Stimulated activated CD4-positive, alpha-beta T cell treated with anti-CD3 and anti-CD28 coated beads, Interleukin-15, amount 100 ng/mL, for 1 hour (primary cell): ENCODE measurements at places on chromosomes 3 and 15.

DNA sequence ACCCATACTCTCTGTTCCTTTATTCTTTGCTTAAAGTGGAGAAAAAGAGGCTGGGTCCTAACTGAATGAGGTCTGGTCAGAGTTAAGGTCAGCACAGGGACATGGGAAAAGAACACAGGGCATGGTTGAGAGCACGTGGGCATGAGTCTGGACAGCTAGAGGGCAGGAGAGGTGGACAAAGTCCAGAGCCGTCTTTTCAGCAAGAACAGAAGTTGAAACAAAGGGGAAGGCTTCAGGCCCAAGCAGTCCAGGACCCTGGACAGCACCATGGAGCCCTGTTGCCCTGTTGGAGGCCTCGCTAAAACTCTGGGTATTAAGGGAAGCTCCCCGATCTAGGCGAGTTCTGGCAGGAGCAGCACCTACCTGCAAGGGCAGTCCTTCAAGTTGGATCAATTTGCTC, 50.7 kb downstream of the XYLB start:
- no peak for DNase-seq

DNA sequence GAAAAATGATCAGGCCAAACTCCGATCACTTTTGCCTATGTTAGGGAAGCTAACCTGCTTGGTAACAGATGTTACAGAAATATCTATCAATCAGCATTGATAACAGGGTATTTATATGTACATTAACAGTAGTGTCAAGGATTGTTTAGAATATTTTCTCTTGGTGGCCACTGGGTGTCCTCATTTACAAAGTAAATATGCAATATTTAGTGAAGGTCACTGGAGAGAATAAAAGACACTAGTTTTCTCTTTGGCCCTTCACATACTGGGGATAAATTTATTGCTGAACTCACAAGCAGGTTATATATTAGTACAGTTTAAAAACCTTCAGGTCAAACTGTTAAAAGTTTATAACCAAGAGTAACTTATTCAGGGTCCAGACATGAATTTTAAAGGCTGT, 69.0 kb downstream of the TIGIT start:
- no peak for DNase-seq

DNA sequence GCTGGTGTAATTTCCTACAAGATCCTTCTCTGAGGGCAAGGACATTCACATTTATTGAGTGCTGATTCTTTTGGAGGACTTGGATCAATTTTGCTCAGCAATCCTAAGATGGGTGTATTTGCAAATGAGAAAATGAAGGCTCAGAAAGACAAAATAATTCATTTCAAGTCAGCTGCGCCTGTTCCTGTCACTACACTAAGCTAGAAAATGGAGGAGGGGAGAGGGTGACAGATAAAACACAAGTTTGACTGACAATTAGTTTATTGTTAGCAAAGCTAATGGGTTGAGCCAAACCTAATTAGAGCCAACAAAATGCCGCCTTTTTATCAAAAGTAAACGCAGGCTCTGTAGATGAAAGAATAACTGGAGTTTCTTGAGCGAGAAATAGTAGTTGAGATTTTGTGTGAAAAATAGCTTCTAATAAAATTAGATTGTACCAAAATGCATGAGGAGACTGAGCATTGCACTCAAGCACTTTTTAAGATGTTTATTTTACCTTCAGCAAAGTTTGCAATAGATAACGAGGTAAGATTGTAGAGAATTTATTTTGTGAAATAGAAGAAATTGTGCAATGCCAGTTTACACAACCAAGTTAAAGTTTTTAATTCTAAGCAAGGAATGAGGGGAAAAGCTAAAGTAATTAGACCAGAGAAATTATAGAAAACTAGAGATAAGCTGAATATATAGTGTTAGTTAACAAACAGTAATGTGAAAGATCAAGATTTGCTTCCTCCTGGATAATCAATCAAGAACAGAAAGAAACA, 39.6 kb upstream of the SECISBP2L start:
- no peak for DNase-seq

DNA sequence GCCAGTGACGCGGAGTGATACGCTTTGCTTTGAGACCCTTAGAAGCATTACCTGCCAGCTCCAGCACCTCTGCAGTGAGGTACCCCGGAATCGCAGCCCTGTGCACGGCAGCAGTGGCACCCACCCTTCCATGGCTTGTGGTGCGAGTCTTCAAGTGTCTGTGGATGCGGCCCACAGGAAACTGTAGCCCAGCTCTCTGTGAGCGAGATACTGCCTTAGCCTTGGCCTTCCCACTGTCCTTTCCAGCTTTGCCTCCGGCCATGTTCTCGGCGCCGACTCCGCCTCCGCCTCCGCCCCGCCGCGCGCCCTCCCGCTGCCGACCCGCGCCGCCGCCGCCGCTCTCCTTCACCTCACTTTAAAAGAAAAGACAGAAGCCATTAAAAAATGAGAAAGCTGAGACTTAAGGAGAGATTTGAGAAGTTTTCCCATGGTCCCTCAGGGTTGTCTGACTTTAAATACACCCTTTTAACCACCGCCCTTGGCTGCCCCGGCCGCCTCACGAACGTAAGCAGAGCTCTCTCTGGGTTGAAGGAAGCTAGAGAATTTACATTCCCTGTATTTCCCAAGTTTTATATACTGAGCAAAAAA, 78.5 kb upstream of the FAM174B start:
- DNase-seq: no peak

GRCh38 chr15:55942332-55942731, 51.1 kb downstream of the NEDD4 start:
- DNase-seq: no peak

- no peak for DNase-seq
Observed at GRCh38 chr3:149342413-149343380, 9.3 kb upstream of the TM4SF18 start.

DNA sequence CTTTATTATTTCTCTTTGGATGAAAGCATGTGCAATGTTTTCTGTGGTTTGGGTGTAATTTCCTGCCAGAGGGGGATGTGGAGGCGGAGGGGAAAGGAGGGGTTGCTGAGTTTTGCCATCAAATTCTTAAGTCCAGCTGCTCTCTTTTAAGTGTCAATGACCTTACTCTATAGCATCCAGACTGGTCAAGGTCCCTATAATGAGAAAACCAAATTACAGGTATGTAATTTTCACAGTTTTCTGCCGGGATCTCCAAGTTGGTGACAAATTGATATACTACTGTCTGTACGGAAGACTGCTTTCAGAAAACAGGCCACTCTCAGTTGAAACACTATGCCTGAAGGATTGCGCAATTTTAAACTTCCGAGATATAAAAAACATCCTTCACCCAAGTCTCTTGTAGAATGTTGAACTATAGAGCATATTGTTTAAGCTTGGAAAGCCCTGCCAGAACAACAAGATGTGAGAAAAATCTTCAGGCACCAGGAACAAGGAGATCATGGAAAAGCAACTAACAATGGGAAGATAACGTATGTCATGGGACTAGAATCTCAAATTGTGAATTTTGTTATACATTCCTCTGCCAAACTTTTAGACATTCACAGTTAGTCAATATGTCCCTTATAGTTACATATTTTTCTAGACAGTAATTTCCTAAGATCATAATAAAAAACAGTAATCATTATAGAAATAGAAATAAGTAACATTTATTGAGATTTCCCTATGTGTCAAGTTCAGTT, 300.7 kb upstream of the SATB1 start:
- DNase-seq: no peak

GRCh38 chr15:99187936-99188335, 61.4 kb downstream of the TTC23 start:
- DNase-seq: no peak

GRCh38 chr3:157128771-157129681, 30.9 kb downstream of the CCNL1 start:
- no peak for DNase-seq

- DNase-seq: no peak
Observed at GRCh38 chr3:23406601-23407000, 203.5 kb downstream of the UBE2E2 start.

DNA sequence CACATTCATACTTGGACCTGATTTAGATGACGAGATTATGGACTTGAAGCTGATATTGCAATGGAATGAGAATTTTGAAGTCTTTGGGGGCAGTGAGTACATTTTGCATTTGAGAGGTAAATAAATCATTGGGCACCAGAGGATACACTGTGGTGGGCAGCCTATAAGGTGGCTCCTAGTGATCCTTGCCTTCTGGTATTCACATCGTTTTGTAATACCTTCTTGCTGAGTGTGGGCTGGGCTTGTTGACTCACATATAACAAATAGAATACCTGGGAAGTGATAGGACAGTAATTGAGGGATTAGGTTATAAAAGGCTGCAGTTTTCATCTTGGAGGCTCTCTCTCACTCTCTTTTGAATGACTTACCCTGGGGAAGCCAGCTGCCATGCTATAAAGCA, 605.5 kb upstream of the KCNMB2 start:
- no peak for DNase-seq

DNA sequence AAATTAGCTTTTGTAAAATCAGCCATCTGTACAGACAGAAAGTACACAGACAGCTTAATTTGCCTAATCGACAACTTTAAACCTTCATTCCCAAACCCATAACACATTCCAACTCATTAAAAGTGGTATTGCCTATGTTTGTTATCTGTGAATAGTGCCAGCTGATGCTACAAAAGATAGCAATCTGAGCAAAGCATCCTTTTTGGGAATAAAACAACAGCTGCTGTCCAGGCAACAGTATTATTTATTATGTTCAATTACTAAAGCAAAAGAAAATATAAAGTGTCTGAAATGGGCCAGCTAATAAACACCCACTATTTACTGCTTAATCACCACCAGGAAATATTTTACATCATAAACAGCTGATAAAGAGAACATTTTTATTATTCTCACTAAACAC, 134.8 kb upstream of the ABI3BP start:
- DNase-seq: no peak

DNA sequence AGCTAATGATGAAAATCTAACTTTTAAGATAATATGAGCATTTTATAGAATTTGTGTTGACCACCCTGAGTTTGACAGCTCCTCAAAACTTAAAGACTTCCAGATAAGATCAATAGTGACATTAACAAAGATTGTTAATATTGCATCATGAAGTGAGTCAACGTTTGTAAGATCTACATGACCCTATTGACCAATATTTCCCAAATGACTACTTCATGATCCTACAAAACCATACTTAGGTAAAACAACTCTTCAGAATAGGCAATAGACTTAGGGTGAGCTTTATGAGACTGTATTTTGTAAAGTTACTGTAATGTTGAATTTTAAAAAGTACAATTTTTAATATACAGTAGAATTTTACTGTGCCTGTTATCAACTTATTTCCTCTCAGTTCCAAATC, 422.7 kb upstream of the ALCAM start:
- no peak for DNase-seq

GRCh38 chr15:80640531-80641121, 54.5 kb upstream of the ABHD17C start:
- DNase-seq: no peak

DNA sequence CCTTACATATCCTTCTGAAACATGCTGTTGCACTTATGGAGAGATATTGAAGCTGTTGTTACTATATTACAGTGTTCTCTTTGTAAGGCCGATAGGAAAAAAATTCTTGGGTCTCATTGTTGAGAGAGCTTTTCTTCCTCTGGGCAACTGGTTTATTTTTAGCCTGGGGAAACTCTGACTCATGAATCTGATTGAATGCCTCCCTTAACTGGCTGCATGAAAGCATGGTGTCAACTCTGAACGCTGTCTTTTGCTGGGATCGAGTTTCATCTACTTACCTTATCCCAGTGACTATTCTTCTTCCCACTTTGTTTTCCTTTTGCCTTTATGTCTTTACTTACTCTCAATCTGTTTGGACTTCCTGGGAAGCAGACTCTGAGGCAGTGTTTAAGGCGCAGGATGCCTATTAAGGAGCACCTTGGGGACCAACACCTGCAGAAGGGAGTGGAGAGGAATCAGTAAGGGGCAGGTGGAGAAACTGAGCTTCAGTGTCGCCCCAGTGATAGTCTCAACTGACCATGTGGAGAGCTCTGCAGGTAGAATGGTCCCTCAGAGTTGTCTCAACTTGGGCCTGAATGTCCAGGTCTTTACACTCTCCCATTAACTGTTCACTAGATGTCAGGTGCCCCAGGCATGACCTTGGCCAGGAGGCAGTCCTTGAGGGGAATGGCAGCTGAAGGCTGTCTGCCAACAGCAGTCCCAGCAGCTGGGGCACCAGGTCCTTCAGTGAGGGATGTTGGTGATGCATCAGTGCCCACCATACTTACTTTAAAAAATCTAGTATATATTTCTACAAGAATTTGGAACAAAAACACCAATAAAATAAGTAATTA, 88.9 kb upstream of the CCNL1 start:
- no peak for DNase-seq

DNA sequence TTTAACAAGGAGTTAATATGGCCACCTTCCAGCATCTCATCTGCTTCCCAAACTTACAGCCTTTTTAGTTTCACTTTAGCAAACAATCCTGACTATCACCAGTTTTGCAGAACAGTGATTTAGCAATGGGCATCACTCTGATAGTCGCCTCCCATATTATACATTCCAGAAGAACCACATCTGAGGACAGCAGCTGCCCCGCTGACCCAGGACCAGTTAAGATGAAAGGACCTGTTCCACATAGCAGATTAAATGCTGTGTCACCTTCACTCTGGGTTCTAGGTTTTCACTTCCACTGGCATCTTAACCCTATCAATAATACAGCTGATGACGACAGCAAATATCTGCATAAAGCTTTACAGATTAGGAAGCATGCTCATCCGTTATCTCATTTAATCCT, 99.8 kb downstream of the TRIM69 start:
- DNase-seq: no peak

DNA sequence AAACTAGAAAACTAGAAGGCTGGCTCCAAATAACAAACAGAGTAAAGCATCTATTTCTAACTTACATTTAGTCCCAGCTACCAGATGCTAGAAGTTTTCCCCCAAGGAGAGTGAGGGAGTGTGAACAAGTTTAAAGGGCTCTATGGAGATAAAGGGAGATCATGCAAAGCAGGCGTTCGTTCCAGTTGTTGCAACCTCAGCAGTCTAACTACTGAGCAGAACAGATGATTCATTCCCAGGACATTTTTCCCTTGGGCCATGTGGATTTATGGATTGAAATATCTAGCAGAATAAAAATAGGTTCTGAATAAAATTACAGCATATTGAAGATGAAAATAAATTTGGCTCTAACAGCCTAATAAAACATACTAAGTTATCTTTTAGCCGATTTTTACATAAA, 154.8 kb upstream of the TTC14 start:
- DNase-seq: no peak
